ENCODE measurements at places on chromosomes 3 and 15.

GRCh38 chr3:21860657-21861056 lies 109.6 kb upstream of the ZNF385D start:
- DNase-seq = no peak

GRCh38 chr15:95715906-95716656 lies 614.4 kb upstream of the NR2F2 start:
- DNase-seq = no peak

DNA sequence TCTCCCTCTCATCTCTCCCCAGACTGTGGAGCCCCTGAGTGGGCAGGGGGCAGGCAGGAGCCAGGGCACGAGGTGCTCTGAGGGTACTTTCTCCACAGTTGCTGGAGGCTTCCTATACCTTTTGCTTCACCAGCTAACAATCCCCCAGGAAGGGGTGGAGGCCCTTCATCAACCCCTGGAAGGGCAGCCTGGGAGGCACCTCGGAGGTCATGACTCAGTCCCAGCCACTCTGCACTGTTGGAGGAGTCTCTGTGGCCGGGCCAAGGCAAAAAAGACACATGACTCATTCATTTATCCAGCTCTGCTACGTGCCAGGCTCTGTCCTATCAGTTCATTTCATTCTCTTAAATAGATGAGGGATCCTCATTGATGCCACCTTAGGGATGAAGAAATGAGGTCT lies 15.6 kb upstream of the KY start:
- no peak for DNase-seq

- no peak for DNase-seq
Measured at GRCh38 chr3:113261063-113261625, 49.8 kb downstream of the BOC start.

DNA sequence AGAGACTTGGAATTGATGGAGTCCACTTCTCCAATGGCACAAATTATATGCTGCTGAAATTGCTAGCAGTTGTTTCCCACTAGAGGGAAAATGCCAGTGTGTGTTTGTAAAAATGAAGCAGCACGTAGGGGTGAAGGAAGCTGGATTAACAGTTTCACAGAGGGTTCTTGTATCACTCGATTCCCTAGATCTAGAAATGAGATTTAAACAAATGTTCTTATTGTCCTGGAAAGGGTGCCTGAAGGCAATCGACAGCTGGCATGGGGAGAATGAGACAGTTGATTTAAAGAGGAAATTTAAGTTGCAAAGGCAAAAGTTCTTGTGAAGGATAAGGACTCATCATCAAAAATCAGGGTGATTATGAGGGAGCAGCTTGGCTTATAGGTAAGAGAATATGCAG lies 234.8 kb upstream of the ARPP21 start:
- DNase-seq = no peak

DNA sequence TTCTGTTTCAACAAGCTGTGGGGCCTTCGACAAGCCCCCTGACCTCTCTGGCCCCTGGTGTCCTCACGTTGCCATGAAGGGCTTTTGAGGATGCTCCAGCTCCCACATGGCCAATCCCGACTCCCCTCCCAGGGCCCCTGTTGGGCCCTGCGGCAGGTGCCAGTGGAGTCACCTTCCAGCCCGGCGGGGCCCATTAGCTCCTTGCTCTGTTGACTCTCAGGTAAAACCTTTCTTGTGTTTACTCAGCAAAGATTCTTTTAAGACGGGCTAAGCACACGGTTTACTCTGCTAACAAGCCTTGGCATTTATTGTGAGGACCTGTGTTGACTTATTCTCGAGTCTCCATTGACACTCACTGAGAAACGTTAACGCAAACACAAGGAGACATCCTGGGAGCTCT lies 15.0 kb downstream of the RPLP1 start:
- DNase-seq = no peak

- no peak for DNase-seq
Measured at GRCh38 chr3:81581966-81582599, 179.4 kb downstream of the GBE1 start.

- DNase-seq = no peak
Measured at GRCh38 chr15:82851981-82852511, 42.6 kb downstream of the WHAMM start.

DNA sequence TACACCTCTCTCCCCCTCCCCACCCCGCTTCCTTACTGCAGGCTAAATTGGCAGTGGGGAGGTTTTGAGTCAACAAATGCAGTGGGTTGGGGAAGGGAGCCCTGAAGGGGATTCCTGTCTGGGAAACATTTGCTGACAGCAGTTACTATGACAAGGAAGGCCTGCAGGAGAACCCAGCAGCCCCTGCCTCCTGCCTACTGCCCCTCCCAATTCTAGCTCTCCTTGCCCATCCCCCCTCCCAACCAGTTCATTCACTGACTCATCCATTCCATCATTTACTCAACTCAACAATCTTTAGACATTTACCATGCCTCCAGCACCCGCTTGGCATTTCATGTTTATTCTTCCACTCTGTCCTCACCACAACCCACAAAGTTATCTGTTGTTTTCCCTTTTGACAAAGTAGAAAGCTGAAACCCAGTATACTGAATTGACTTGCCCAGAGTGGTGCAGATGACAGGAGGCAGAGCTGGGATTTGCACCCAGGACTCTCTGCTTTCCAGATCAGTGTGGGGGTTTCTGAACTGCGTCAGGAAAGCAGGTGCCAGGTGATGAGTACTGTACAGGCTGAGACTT lies 75.0 kb downstream of the MAGEF1 start:
- DNase-seq = no peak

- no peak for DNase-seq
Measured at GRCh38 chr3:121654493-121655385, 6.0 kb downstream of the HCLS1 start.

GRCh38 chr3:14413381-14414071 lies 11.1 kb downstream of the SLC6A6 start:
- DNase-seq = no peak

DNA sequence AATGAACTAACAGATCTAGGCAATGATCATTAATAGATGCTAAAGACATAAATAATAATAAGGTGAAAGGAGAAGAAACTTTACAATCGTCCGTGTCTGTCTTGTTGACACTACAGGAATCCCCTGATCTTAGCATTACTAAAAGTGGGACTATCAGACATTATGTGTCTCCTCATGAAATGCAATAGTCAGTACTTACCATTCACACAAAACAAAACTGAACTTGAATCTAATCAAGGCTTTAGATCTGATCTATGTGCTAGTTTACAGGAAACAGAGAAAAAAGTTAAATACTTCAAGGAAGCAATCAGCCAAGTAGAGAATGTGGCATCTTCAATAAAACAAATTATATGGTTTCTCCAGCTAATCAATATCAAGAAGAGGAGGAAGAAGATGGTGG lies 73.7 kb downstream of the PIK3CB start:
- DNase-seq = no peak

DNA sequence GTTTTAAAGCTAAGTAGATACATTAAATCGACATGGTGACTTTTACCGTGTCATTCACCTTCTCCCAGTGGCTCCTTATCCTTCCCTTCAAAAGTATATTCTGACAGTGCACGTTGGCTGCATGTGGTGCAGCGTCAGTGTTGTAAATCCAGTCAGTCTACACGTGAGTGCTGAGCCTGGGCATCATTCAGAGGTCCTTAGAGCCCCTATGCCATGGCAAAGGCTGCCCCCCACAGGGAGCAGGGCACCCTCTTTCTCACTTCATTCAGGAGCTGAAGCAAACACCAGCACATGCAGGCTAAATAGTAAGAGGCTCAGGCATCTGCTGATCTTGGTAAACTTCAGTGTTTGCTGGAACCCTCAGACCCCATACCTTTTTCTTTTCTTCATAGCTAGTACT lies 43.3 kb downstream of the RASGRP1 start:
- DNase-seq = no peak

DNA sequence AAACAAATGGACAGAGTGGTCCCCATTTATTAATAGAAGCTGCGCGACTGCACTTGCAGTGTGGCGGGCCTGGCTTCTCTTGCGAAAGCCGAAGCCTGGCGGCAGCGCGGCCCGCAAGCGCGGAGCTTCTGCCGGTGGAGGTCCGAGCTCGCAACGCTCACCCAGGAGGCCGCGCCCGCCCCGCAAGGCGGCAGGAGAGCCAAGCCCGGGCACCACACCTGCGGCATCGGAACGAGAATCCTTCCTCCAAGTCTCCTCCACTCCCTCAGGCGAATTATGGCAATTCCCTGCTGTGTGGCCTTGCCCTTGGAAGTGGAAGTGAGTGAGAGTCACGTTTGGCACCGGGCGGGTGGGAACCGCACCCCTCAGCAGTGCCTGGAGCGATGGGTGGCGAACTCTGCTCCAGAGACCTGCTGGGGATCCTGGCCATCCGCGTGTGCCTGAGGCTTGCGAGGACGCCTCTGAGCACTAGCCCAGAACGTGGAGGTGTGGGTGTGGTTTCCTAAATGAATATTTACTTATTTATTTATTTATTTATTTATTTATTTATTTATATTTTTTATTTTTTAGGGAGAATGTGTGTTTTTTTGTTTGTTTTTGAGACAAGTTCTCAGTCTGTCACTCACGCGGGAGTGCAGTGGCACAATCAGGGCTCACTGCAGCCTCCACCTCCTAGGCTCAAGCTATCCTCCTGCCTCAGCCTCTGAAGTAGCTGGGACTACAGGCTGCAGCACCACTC lies 133.7 kb upstream of the UBE2E1 start:
- no peak for DNase-seq

- no peak for DNase-seq
Measured at GRCh38 chr15:92846741-92847140, 53.4 kb upstream of the CHD2 start.

- DNase-seq = no peak
Measured at GRCh38 chr3:25293736-25294135, 134.3 kb upstream of the RARB start.

GRCh38 chr15:74937272-74937589 lies 642 bp downstream of the COX5A start:
- DNase-seq = no peak

- DNase-seq = no peak
Measured at GRCh38 chr3:170531657-170532335, 54.1 kb downstream of the SLC7A14 start.

- DNase-seq = no peak
Measured at GRCh38 chr15:62121273-62122015, 43.6 kb downstream of the C2CD4B start.

DNA sequence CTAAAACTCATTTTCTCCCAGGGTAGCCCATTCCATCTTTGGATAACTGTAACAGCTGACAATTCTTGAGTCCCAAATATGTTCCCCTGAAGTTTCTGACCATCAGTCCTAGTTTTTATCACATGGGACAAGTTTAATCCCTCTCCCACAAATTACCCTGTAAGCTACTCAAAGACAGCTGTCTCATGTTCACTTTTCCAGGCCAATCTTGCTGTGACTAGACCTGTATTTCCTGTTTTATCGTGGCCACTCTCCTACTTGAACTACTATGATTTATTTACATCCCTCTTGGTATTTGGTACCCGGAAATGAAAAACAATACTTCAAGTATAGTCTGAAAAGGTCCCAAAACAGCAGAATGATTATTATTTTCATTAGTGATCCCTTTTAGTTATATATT lies 95.1 kb upstream of the MEX3B start:
- no peak for DNase-seq

DNA sequence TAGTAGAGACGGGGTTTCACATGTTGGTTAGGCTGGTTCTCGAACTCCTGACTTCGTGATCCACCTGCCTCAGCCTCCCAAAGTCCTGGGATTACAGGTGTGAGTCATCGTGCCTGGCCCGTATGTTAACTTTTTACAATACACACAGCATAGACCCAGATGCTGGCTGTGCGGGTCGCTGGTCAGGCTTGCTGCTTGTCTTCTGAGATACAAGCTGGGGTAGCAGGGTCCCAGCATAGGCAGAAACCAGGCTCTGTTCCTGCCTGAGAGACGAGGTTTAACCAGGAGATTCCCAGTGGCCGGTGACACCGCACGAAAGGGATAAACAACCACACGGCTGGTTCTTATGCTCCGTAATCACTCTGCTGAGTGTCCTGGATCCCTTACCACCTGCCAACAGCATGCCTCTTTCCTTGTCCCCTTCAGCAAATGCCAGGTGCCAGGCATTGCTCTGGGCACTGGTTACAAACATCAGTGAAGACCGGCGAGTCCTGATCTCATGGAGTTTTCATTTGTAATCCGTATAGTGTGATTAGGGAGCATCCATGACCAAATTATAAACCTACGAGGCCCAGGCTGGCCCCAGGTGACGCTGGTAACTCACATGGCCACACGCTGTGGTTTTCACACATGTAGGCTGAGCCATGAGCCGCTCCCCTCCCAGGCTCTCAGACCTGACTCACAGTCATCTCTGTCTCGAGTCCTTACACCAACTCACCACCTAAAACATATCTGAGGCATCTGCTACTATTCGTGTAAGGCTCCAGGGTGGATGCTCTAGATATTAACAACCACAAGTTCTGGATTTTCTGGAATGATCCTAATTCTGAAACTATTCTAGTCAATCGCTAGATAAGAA lies 125.7 kb downstream of the PDZRN3 start:
- DNase-seq = no peak

DNA sequence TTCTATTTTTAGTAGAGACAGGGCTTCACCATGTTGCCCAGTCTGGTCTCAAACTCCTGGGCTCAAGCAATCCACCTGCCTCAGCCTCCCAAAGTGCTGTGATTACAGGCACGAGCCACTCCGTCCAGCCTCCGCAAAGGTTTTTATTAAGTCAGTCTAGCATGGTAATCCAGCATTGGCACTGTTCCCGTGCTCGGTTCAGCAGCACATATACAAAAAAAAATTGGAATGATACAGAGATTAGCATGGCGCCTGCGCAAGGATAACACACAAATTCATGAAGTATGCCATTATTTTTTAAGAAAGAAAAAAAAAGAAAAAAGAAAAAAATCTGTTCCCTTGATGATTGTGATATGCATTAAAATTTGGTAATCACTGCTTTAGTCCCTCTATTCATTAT lies 8.5 kb downstream of the CKMT1A start:
- no peak for DNase-seq

- no peak for DNase-seq
Measured at GRCh38 chr3:38724392-38724736, 74.9 kb upstream of the SCN5A start.

- no peak for DNase-seq
Measured at GRCh38 chr3:187403768-187404288, 35.6 kb downstream of the RTP4 start.

DNA sequence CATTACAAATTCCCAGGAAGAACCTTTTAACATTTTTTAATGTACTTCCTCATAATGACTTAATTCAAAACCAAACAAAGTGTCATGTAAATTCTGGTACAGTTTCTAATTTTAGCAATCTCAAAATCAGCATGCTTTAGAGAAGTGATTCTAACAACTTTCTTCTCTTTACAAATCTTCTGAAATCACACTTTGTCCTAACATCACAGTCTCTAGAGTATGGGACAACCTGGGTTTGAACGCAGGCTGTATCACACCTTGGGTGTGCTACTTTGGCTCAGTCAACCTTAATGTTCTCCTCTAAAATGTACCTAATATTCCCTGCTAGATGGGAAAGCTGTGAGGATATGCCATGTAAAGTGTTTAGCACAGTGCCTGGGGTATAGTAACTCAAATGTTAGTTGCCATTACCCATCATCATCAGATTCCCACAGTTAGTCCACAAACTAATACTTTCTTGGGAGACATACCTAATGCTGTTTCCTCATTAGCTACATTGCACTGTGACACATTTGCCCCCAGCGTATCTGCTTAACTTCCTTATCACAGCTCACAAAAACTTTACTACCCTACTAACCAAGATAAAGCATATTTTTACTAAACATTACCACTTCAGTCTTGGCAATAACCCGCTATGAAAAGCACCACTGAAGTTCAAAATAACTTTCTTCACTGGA lies 3.1 kb downstream of the TSPAN3 start:
- no peak for DNase-seq

- no peak for DNase-seq
Measured at GRCh38 chr15:76898102-76898501, 7.0 kb downstream of the SCAPER start.
